A549 (cell line): ENCODE measurements at places on chromosomes 1 and 21.

DNA sequence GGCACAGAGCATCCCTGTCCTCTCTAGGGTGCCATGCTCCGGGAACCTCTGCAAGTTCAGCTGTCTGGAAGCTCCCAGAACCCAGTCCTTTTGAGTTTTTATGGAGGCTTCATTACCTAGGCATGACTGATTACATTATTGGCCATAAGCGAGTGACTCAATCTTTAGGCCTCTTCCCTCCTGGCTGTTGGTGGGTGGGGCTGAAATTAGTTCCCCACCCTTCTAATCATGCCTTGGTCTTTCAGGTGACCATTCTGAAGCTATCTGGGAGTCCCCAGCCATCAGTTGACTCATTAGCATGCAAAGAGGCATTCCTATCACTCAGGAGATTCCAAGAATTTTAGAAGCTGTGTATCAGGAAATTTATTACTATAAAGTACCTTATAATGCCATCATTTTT, 46.6 kb downstream of the WLS start:
- DNase-seq: no peak

DNA sequence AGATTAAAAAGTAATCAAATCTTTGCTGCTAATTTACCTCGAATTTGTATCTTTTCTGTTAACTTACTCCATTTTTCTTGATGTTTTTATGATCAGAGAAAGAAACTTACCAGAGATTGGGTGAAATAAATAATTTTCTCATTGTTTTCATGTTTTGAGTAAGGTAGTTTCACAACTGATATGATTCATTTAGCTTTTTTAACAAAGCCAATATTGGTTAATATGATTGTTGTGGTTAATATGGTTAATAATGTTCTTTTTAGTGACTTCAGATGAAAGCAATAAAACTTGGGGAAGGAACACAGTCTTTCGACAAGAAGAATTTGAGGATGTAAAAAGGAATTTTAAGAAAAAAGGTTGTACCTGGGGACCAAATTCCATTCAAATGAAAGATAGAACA, 48.1 kb downstream of the MAP3K21 start:
- no peak for DNase-seq

- no peak for DNase-seq
Observed at GRCh38 chr1:94090761-94091160, 30.2 kb downstream of the ABCA4 start.

DNA sequence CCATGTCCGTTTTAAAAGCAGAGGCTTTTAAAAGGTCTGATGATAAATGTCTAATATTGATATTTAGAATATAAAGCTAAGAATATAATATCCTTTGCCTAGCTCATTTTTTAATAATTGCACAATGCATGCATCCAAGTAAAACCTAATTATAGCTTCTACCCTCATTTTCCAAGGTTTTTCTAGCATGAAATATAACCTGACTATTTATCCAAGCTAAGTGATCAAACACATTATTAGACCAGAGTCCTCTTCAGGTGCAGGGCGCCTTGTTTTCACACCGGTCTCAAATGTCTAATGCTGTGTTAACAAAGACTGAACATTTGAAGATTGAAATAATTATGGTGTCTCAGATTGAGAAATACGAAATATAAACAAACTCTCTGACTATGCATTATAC, 648.9 kb upstream of the CXADR start:
- DNase-seq: no peak

DNA sequence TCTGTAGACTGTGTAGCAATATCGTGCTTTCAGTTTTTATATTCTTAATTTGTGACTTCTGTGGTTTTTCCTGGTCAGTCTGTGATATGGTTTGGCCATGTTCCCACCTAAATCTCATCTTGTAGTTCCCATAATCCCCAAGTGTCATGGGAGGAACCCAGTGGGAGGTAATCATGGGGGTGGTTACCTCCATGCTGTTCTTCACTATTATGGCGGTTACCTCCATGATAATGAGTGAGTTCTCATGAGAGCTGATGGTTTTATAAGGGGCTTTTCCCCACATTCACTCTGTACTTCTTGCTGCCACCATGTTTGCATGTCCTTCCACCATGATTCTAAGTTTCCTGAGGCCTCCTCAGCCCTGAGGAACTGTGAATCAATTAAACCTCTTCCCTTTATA, 169.8 kb downstream of the LEPR start:
- DNase-seq: no peak

DNA sequence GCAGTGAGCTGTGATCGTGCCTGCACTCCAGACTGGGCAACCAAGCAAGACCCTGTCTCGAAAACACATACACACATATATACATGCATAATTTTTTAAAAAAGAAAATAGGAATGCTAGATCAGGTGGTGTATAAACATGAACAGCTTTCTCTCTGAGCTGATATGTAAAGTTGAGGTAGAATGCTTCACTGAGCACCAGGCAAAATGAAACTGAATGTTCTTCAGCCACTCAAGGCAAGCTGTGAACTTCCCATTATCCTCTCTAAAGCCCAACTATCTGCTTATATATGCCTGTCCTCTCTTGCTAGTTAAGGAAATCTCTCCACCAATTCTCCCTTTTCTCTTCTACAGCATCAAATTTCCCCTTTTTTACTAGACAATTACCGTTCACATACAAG, 93.0 kb downstream of the NUF2 start:
- DNase-seq: no peak

DNA sequence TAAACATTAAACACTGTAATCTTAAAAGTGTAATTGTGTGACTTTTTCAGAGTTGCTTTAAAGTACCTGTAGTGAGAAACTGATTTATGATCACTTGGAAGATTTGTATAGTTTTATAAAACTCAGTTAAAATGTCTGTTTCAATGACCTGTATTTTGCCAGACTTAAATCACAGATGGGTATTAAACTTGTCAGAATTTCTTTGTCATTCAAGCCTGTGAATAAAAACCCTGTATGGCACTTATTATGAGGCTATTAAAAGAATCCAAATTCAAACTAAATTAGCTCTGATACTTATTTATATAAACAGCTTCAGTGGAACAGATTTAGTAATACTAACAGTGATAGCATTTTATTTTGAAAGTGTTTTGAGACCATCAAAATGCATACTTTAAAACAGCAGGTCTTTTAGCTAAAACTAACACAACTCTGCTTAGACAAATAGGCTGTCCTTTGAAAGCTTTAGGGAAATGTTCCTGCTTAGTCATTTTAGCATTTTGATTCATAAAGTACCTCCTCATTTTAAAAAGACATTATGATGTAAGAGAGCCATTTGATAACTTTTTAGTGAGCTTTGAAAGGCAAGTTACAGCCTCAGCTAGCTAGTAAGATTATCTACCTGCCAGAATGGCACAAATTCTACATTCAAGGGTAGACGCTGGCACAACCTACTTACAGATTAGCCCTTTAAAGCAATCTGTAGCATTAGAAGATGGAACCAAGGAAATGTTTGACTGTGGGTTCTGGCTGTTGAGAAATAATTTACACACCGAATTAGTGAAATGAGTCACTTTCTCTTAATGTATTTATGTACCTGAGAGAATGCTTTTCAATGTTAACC, 9.4 kb downstream of the SOD1 start:
- DNase-seq: no peak
